ENCODE measurements at places on chromosomes 12 and 14.

DNA sequence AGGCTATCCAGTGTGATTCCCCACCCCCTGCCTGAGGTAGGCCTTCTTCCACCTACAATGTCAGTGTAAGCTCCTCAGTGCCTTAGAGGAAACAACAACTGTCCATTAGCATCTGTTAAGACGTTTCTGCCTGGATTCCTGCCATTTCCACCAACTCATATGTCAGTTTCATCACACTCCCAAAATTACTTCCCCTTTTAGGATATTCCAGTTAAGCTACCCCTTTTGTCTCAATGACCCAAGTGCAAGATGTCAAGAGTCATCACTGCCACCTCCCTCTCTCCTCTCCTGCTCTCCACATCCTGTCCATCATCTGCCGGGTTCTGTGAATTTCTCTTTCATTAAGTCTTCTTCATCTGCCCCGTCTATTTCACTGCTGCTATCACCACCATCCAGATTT lies 189.4 kb downstream of the DPF3 start:
- no peak for DNase-seq

DNA sequence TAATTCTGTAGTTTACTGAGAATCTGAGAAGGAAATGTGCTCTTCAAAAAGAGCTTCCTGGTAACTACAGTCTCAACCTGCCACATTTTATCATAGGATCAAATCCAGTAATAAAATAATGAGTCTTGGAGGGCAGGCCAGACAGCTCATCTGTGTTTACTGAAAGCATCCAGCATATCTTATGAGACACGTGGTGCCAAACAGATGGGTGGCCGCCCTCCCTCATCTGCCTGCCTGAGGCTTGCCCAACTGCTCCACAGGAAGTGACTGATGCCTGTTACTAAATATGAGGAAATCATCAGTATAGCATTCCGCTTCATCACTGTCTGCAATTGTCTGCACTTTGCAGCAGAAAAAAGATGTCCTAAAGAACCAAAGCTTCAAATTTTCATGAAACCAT lies 13.5 kb downstream of the DHRS7 start:
- peak; percentile 87 for DNase-seq

- no peak for DNase-seq
Measured at GRCh38 chr14:94617988-94618822, 6.0 kb downstream of the SERPINA3 start.

DNA sequence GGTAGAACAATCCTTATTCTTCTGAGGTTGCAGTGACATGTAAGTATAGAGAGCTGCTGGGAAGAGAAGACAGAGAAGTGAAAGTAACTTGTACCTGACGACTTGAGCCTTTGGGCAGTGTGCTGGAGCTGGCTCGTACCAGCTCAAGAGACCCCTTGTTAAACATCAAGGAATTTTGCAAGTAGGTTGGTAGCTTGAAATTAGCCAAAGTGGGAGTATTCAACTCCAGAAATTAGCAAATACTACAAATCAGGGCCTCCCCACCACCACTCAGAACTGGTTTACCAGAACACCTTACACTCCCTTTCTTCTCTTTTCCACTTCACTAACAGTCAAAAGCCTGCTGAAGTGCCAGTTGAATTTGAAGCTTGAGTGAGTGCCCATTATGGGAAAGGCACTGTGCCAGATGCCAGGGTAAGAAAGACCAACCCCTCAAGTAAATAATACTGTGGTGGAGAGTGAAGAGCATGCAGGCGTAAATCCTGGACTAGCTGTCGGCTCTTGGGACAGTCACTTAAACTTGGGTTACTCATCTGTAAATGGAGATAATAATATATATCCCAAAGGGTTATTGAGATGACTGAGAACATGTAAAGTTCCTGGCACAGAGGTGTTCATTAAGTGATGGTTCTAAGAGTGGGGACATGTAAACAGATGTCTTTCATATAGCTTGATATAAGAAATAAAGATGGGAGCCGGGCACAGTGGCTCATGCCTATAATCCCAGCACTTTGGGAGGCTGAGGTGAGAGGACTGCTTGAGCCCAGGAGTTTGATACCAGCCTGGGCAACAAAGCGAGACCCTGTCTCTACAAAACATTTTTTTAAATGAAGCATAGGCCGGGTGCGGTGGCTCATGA lies 27.0 kb upstream of the EID3 start:
- DNase-seq = no peak

DNA sequence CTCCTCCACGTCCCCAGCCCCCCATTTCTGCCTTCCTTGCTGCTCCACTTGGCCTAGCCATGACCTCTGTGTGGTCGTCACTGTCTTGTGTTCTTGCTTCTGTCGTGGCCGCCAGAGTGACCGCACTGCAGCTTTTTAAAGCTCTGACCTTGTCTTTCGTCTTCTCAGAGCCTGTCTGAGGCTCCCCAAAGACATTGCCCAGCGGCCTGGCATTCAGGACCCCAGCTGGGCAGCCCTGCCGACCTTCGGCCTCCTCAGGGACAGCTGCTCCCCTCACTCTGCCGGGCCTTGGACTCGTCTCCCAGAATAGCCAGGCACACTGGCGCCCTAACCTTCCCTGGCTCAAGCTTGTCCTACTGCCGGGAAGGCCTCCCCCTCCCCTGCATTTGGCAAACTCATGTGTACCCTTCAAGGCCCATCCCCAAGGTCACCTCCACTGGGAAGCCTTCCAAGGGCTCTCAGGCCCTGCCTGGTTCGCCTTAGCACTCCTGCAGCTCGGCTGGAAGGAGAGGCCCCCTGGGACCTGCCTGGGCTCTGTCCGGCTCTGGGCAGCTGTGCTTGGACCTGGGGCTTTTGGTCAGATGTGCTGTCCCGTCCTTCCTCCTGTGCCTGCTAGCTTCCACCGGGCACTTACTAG lies 15.7 kb upstream of the DLK1 start:
- DNase-seq = no peak

DNA sequence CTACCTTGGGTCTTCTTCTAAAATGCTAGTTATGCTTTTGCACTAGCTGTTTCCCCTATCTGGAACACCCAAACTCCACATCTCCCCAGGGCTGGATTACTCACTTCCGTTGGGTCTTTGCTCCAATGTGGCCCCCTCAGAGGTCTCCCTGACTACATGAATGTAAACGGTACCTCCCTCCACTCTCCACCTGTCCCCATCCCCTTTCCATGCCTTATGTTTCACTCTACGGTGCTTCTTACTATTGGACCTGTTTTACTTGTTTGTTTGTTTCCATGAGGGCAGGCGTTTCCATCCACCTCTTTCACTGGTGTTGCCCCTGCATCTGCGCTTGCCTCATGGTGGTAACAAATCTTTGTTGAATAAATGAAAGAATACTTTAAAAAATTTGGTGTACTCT lies 256.4 kb downstream of the SNAPC1 start:
- no peak for DNase-seq

DNA sequence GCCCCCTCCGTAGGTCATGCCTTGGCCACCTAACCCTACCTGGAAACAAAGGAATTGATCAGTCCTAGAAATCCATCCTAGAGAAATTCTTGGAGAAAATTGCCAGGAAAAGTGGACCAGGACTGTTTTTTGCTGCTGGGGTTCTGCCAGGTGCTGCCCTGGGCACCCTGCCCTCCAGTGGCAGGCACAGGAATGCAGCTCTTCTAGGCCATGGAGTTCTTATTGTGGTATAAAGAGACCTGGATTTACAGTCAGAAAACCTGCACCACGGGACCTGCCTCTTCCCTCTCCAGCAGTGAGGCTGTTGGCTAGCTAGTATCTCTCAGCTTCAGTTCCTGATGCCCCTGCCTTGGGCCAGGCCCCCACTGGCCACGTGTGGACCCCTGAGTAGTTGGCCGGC lies 59.7 kb downstream of the SLC24A4 start:
- no peak for DNase-seq

DNA sequence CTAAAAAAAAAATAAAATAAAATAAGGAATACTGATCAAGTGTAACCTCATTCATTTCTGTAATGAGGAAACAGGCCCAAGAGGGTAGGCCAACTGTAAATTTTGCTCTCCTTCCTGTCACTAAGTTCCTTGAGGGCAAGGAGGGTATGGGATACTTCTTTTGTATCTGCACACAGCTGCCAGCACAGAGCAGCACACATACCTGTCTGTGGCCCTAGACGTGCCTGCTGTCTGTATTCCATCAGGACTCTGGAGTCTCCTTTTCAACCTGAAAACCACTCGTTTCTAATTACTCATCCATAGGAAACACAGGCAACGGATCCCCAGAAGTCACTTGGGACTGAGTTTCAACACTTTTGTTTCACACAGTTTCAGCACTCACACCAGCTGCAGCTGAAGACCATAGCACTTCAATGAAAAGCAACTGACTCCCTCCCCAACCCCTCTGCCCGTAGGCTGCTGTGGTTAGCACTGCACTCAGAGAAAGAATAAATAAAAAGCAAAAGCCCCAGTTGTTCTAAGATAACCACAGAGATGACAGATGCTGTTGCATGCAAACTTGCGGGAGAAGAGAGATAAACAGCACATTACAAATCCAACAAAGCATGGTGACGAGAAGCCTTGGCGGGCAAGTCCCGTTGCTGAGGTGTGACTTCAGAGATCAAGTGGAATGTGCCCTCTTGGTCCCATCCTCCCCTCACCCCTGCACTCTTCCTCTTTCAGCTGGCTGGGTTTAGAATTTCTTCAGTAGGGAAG lies 24.9 kb downstream of the CRACR2A start:
- DNase-seq = no peak

DNA sequence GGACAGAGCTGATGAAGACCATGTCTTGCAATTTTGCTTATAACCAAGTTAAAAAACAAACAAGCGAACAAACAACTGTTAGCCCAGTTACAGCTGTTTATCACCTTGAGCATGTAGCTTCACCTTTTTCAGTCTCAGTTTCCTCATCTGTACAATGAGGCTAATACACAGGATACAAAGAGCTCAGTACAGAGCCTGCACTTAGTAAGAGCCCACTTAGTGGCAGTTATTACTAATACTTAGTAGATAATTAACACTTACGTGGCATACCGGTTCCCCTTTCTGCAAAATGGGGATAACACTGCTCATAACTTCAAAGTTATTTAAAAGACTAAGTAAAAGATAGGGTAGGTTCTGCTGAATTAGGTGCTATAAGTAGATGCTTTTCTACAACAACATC lies 228.0 kb downstream of the MON2 start:
- DNase-seq = no peak

- no peak for DNase-seq
Measured at GRCh38 chr12:47778881-47779280, 5.8 kb downstream of the SLC48A1 start.

- no peak for DNase-seq
Measured at GRCh38 chr12:131034631-131035244, 81.0 kb downstream of the ADGRD1 start.

DNA sequence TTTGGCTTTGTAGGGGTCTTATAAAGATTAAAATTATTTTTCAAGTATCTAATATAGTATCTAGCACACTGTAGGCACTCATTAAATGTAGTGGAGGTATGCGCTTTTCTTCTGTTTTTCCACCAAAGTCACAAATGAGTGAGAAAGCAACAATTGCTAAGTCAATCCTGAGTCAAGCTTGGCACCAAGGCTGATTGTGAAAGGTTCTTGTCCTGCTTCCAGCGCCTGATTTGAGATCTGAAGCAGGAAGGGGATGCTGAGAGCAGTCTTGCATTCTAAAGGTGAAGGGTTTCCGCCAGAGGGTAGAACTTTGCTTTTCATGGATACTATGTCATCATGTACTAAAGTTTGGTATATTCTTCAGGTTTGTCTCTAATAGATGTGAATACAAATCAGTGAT lies 64.9 kb upstream of the DAAM1 start:
- DNase-seq = no peak

DNA sequence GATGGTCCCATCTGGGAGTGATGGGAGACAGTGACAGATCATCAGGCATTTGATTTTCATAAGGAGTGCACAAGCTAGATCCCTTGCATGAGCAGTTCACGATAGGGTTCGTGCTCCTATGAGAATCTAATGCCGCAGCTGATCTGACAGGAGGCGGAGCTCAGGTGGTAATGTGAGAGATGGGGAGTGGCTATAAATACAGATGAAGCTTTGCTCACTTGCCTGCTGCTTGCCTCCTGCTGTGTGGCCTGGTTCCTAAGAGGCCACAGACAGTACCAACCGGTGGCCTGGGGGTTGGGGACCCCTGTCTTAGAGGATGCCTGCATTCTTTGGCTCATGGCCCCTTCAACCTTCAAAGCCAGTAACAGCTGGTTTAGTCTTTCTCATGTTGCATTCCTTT lies 130.3 kb downstream of the PTPN11 start:
- DNase-seq = no peak
